ENCODE measurements at places on chromosomes 5 and 9.
A peak's percentile ranks its signal among the peaks of the same experiment; 100 is the strongest.

DNA sequence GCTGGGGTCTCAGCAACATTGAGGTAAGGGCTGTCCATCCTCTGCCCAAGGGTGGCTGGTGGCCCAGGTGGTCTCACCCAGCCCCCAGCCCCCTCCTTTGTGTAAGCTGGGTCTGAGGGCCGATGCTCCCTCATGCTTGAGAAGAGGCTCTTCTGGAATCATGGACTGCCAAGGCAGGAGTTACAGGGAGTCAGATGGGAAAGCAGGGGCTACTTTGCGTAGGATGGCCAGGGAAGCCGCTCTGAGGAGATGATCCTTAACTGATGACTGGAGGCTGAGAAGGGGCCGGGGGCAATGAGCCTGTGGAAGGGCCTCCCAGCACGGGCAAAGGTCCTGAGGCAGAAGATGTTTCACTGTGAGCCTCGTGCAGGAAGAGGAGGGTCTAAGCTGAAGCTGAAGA, 23.7 kb downstream of the NKX2-5 start:
- DNase-seq: no peak

GRCh38 chr5:179137643-179138567, 77.7 kb downstream of the ZNF354C start:
- no peak for DNase-seq

DNA sequence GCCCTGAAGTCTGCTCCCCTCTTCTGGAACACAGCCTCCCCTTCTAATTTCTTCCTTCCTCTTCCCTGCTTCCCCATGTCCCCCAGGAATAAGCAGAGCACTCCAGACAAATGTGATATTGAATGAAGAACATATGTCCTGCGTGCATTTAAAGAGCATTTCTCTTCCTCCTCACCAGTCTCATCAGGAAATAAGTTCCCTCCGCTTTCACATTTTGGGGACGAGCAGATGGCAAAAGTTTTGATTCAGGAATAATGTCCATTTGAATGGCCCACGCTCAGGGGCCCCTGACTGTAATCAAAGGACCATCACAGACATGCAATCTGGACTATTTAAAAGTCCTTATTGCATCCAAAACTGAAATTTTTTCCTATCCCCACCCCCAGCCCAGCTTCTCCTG, 316.1 kb downstream of the CDK5RAP2 start:
- DNase-seq: no peak

GRCh38 chr5:53089481-53089991, 20.0 kb downstream of the MOCS2 start:
- no peak for DNase-seq

GRCh38 chr9:137721479-137721878, 102.7 kb downstream of the EHMT1 start:
- DNase-seq: no peak

DNA sequence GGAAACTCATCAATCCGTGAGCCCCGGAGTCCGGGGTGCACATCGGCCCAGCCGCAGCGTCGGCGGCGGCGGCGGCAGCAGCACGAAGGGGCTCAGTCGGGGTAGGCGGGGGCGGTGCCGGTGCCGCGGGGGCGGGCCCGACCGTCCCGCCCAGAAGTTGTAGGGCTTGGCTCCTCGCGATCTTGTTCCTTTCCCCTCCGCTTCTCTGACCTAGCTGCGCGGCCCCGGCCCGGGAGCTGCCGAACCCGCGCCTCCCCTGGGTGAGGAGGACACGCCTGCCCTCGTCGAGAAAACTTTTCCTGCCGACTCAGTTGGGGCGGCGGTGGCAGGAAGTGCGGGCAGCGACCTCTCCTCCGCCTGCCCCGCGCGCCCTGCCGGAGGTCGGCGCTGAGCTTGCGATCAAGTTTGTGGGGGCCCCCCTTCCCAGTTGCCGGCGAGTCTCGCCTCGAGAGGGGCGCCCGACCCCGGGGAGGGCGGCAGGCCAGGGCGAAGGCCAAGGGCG, at the start of gene MAN2A1:
MAN2A1 (plus strand) TSS at position 188 of the 502 bp plus-strand sequence. CDS start 491 bp downstream, outside the sequence.
- DNase-seq: peak; percentile 88

GRCh38 chr9:70136632-70137031, 93.0 kb downstream of the MAMDC2 start:
- no peak for DNase-seq

DNA sequence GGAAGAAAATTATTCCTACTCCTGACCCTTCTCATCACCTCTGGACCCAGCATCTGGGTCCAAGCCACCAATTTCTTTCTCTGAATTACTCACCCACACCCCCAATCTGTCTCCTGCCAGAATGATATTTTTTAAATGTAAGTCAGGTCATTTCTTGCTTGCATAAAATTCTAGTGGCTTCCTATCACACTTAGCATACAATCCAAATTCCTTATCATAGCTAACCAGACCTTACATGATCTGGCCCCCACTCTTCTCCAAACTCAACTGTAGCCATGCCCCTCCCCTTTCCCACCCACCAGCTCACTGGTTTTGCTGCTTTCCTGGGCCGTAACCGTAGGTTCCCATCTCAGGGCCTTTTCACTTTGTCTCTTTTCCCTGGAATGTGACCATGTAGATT, 15.2 kb downstream of the HTR4 start:
- no peak for DNase-seq
